ENCODE measurements at places on chromosomes 11 and 22.

DNA sequence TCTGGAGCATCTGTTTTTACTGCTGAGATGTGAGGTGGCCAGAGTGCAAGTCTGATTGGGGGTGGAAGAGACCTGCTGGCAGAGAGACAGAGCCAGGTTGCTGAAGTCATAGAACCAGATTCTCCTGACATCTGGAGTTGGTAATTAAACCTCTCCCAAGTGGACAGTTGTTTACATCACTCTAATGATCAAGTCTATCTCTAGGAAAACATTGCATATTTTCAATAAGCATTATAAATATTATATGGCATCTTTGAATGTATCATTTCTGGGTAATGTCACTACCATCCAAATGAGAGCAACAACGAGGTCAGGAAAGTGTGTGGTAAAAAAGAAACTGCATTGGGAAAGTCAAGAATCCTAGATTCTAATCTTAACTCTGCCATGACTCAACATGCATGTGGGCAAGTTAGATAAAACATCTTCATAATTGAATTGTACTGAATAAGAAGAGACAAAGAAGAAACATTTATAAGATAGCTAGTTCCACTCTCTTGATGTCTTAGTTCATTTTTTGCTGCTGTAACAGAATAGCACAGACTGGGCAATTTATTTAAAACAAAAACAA is 351.2 kb upstream of the API5 start:
- no peak for DNase-seq

DNA sequence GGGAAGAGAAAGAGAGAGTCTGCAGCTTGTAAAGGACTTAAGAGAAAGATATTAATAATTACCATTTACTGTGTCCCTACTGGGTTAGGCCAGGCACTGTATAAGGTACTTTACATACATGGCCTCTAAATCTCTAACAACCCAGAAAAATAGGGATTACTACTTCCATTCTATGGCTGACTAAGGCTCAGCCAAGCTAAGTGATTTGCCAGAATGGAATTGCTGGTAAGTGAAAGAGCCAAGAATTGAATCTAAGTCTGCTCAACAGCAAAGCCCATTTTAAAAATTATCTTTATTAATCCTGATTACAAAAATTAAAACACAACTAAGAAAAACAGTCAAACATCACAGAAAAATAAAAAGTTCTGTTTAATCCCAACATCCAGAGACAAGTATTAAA is 21.4 kb downstream of the XRRA1 start:
- DNase-seq: no peak

GRCh38 chr11:65803797-65804492 is 17.1 kb downstream of the OVOL1 start:
- DNase-seq: no peak

- DNase-seq: no peak
Observed at GRCh38 chr11:133081730-133082452, 450.4 kb downstream of the OPCML start.
